ENCODE measurements at places on chromosomes 2 and 18.

DNA sequence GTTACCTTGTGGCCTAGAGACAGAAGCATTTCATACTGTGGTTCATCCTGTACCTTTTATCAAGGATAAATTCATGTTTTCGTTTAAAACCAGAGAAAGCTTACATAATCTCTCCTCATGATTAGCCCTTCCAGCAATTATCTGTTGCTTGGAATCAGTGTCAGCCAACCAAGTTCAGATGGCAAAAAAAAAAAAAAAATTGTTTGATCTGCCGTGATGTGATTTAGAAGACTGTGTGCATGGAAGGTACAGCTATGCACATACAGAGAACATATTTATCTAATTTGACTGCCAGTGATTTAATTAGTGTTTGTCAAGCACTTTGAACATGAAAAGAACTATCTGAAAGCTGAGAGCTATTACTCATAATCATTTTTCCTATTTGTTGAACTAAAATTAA is 180.9 kb downstream of the ZEB2 start:
- DNase-seq: no peak

DNA sequence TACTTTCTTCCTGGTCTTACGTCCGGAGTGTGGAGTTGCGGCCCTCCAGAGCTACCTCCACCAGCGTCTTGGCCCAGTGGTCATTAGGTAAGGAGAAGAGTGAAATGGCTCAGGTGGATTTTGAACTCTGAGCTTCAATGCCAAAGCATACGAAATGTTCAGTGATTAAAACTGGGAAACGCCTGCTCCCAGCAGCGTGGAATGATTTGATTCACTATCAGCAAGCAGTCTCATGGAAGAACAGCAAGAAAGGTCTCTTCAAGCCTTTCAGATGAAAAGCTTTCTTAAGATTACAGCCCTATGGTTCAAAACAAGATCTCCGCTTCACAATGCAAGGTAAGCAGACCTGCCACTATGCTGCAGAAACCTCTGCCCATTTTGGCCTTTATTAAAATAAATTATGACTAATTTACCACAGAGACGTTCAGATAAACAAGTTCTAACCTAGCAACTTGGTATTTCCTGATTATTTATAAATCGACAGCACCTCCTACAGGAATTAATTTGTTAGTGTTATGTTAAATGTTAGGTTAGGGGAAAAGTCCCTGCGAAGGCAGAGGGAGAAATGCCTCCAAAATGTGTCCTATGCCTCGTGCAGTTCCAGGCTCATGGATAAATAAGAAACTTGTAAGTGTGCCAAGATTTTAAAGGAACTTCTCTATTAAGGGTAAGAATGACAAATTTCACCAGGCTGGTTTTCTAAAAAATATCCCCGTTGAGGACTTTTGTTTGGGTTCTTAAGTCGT is 10.1 kb downstream of the SP9 start:
- no peak for DNase-seq

DNA sequence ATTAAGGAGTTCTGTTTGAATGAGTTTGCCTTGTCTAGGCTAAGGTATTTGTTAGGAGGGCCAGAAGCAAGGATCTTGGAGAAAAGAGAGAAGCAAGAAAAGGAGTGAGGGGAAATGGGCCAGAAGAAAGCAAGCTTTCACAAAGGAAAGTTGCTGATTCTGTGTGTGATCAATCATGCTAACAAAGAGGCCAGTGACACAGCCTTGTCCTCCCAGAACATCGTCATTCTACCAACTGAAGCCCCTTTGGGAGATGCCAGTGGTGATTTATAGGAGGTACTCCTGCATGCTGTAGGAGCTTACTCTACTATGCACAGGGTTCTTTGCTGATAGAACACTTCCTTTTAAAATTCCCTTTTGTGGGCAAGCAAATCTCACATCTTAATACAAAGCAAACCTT is 449.2 kb upstream of the SPRED2 start:
- no peak for DNase-seq

GRCh38 chr2:70133491-70134322 is 46.4 kb downstream of the PCBP1 start:
- no peak for DNase-seq

GRCh38 chr18:35277633-35278032 is 12.4 kb downstream of the ZSCAN30 start:
- DNase-seq: no peak

GRCh38 chr2:100888601-100889000 is 68.7 kb downstream of the NPAS2 start:
- no peak for DNase-seq
